ENCODE measurements at places on chromosomes 2 and 18.
A peak's percentile ranks its signal among the peaks of the same experiment; 100 is the strongest.

GRCh38 chr2:133977405-133977804 is 276.5 kb upstream of the MGAT5 start:
- no peak for DNase-seq

GRCh38 chr2:236935631-236936445 is 149.9 kb upstream of the COPS8 start:
- DNase-seq: no peak

DNA sequence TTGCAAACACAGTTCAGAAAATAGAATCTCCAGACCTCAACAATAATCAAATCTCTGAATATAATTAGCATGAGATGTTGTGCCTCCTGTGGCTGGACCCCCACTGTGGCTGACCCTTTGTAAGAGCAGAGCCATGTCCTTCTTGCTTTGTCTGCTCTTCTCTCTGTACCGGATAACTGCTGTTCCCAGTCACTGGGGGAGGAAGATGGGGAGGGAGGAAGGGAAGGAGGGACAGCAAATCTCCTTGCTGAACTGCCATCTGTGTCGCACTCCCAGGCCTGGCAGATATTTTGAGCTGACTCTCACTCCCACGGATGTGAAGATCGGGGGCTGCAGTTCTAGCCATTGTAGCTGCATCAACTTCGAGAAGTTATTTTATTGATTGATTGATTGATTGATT is 319.0 kb upstream of the CXCR4 start:
- DNase-seq: no peak

DNA sequence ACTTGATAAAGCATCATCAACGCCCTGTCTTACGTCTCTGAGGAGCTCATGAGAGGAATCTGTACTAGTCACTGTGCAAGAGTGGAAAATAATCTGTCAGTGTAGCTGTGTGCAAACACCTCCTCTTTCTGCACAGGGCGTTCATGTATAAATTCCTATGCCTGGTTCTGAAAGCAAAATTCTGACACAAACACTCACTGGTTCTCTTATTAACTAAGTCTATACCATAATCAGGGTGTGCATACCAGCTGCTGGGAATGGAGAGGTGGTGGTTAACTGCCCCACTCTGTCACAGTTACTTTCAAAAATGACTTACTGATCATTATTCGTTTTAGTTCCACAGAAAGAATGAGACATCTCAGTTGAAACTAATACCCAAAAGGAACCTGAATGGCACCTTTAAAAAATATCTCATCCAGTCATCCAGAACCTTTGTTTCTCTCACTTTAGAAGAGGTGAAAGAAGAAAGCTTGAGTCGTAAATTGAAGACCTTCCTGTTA is 35.7 kb downstream of the STK39 start:
- no peak for DNase-seq

GRCh38 chr18:3885209-3885792 is 435.3 kb downstream of the TGIF1 start:
- no peak for DNase-seq

DNA sequence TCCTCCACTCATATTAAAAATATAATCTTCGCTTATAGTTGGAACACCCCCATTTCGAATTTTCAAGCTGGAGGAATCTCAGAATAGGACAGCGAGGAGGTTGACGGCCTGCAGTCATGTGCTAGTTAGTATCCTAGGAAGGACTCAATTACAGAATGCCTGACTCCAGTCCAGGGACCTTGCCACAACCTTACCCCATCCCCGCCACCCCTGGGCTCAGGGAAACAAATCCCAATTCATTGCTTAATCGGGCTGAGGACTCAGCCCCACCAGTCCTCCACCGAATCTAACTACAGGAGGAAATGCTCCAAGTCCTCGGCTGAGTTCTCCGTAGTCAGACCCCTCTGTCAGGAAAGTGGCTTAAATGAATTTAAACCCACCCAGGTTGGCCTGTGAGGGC is 31.7 kb upstream of the ZBTB7C start:
- no peak for DNase-seq

DNA sequence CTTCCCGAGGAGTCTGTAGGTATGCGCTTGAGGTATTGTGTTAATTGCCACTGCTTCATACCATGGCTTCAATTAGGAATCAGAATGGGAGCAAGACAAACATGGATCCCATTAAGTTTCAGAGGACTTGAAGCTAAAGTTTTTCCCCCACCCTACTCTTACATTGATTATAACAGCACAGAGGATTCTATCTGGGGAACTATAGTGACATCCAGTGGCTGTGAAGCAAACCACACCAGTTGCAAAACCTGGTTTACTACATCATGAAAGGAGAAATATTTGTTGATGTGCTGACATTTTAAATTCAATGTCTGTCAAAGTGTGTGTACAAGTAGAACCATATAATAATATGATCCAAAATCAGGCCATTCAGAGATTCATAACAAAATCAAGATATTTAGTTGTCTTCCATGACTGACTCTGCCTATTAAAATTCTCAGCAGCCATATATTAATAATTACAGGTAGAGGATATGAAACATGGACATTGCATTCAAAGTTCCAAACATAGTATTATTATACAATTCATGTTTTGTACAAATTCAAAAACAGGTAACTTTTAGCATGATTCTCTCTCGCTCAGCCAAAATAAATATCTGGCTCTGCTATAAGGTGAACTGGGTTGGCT is 82.9 kb downstream of the GRB14 start:
- DNase-seq: peak; percentile 49

DNA sequence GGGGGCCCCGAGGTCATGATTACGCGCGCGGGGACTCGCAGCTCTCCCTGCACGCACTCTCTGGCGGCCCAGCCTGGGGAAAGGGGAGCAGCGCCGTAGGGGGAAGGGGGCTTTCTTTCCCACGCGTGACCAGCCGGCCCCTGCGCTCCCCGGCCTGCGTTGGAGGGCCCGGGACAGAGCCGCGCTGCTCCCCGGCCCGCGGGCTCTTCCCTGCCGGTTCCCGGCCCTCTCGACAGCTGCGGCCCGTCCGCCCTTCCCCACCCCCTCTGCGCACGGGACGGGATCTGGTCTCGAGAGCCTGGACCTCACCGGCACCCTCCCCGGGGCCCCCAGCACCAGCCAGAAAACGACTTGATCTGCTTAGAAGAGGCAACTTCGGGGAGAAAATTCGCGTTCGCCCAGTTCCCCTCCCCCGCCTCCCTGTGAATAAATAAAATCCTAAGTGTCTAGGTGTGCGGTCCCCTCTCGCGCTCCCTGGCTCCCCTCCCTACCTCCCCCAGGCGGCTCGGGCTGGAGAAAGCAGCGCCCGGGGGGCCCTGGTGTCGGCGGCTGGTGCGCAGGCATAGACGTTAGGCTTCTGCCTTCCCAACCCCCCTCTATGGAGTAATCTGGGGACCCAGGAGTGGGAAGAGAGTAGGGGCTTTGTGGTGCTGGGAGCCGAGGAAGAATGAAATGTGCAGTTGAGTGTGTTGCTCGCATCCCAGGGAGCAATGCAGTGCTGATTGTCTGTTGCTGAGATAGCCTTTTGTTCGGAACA is 803 bp upstream of the FIGN start:
- no peak for DNase-seq

DNA sequence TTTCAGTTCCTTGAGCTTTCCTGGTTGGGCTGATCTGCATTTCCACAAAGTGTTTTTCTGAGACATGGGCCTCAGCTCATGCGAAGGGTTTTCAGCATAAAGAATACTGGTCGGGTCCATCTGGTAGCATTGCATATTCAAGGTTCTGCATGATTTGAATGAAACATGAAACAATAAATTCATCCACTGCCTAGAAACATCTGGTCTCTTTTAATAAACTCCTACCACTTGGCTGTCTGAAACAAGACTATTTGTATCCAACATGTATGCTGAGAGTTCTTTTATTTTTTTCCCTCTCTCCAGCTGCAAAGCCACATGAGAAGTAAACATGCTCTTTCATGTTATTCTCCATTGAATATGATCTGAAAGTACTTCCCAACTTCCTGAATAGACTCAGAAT is 314.9 kb upstream of the SOX11 start:
- DNase-seq: no peak

- no peak for DNase-seq
These were observed 2.6 kb downstream of the IL18RAP start for GRCh38 chr2:102425441-102426132.

DNA sequence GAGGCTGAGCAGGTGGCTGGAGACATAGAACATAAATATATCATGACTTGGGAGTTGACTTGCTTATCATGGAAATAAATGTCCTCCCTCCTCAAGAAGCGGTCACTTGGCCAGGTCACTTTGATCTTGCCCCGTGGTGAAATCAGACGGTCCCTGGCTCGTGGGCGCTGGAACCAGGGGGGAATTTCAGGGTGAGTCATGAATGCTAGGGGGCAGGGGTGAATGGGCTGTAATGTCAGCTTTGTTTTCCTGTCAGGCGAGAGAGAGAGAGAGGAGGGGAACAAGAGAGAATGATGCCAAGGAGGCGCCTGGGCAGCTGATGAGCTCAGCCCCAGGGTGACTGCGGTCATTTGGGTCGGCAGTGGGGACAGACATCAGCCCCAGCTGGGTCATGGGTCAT is 47.7 kb downstream of the RRM2 start:
- no peak for DNase-seq

GRCh38 chr2:118221536-118222272 is 133.4 kb downstream of the INSIG2 start:
- peak; percentile 90 for DNase-seq

- DNase-seq: no peak
These were observed 182.4 kb upstream of the MC4R start for GRCh38 chr18:60554967-60555366.

- no peak for DNase-seq
These were observed 58.5 kb upstream of the CTLA4 start for GRCh38 chr2:203809084-203809521.

DNA sequence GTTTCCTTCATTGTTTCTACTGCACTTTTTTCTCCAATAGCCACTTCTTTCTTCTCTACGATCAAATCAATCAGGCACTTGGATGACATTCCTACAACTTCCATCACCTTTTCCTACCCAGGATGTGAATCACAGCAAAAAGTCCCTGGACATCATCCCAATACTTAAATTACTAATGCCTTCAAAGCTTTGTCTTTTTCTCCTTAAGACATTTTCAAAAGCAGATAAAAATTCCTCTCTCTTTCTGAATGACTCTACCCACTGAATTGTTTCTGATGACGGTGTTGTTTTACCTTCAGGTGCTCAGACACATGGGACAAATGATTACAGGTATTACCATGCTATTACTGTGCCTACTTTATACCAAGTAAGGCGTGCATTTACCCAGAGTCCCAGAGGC is 500.9 kb downstream of the FBXO15 start:
- DNase-seq: no peak

DNA sequence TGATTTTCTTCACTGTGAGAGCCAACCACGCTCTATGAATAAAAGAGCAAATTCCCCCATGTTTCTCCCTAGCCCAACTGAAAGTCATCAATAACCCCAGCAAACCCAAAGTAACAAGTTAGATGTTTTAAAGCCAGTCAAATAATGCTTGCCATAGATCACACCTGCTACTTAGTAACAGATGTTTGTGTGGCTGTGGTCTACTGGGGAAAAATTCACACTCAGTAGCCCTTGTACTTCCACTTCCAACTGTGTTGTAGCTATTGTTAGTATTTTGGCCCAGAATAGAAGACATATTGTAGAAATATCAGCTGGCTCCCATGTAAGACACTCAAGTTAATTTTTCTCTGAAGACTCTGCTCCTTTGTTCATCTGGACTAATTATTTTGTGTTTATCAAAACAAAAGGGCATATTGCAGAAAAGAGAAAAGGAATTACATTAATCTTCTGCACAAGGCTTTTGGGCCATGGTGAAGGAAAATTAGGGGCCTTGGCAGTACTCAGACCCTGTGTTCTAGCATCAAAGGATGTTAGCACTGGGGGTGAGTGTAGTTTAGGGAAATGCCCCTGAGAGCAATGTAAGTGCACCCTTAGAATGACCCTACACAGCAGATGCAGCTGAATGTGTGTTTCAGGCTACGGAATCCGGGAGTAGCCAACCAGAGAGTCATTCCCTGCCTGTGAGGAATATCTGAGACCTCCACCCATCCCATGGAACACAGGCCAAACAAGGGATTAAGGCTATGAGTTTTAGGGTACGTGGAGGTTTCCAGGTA is 521.9 kb downstream of the EPHA4 start:
- DNase-seq: no peak

- no peak for DNase-seq
These were observed 35.6 kb downstream of the COL5A2 start for GRCh38 chr2:189143925-189144324.

- no peak for DNase-seq
These were observed 34.4 kb upstream of the DLX2 start for GRCh38 chr2:172137109-172137508.

DNA sequence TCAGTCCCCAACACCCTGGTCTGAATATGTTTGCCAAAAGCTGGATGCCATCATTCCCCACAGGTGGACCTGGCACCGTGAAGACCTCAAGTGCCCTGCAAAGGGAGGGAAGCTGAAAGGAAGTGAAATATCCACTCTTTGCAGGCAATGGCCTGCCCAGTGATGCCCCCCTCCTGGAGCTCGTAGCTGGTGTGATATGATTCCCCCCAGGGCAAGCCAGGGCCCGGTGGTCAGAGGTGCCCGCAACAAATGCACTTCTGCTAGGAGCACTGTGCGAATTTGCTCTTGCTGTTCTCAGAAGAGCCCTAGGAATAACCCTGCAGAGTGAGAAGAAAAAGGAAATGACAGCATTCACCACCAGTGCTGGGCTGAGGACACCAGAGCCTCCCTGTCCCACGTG is 247.4 kb downstream of the KLHL29 start:
- DNase-seq: no peak

DNA sequence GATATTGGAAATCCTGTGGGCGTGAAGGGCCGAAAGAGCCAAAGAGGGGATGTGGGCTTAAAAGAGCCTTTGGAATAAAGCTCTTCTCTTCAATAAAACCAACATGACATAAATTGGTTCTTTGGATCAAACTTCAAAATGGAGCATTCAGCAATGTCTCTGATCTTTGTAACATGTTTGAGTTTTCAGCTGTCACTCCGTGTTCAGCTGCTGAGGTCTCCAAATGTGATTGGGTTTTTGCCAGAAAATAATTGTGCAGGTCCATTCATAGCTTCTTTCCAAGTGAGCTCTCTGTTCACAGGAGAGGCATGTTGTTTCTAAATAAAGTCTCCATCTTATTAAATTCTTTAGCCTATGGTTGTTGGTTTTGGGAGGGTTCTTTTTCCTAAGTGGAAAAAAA is 127.6 kb upstream of the CCDC68 start:
- DNase-seq: no peak

GRCh38 chr2:170156592-170156991 is 21.4 kb upstream of the MYO3B start:
- DNase-seq: no peak

All from NCI-H1694 treated with DMSO at 0.1 percent for 48 hours (cell line).